GM23248 (cell line): ENCODE measurements at places on chromosomes 7 and 10. TPM values are rescaled to one million over a fixed set of nuclear protein-coding genes. Genes with fewer than 3 reads are reported as not detected.

The KNDC1 gene
- polyA plus RNA-seq, result 0.37 and 0.44 TPM in 2 replicates

The NUPR2 gene
- polyA plus RNA-seq, result not detected in 2 replicates

The PLAC9 gene
- 117 and 118 TPM in 2 replicates for polyA plus RNA-seq

The CELF2 gene
- 26.5 and 27.5 TPM in 2 replicates for polyA plus RNA-seq

The FZD1 gene
- 3.8 and 4.0 TPM in 2 replicates for polyA plus RNA-seq

The LHFPL3 gene
- not detected in 2 replicates for polyA plus RNA-seq

The SEMA3A gene
- 24.5 and 25.3 TPM in 2 replicates for polyA plus RNA-seq

DNA sequence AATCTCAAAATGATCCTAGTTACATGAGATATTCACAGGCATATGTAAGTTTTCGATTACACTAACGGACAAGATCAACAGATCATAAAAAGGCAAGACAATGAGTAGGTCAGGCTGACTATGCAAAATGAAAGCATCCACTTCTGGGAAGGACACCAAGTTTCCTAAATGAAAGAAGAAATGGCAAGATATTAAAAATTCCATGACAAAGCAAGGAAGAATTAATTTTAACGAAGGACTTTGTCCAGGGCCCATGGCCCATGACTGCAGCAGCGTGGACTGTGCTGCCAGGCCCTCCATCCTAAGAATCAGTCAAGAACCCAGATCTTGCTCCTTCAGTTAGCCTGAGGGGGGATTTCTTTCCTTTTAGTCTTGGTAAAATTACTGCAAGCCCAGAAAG is 182.4 kb upstream of the FRMD4A start:
- H3K27ac ChIP-seq, result no peak overlapping the region
- H3K36me3 ChIP-seq, result no peaks in the 10 kb centered on the region
- no peak overlapping the region for H3K4me3 ChIP-seq
- H3K4me1 ChIP-seq, result no peaks in the 10 kb centered on the region
- peak; percentile 32 for DNase-seq

DNA sequence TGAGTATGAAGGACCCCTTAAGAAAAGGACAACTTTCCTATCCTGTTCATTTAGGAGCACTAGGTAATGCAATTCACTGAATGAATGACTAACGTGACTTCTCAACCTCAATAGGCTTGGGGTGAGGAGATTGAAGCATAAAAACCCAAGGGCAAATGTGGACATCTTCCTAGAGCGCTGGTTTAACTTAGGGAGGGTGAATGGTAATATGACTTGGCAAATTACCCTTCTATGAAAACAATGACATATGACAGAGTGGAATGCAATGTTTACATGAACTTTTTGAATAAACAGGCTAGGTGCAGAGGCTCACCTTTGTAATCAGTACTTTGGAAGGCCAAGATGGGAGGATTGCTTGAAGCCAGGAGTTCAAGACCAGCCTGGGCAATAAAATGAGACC is 83.9 kb upstream of the ANK3 start:
- no peak for DNase-seq
- H3K36me3 ChIP-seq, result no peaks in the 10 kb centered on the region
- H3K4me1 ChIP-seq, result no peaks in the 10 kb centered on the region
- H3K27me3 ChIP-seq, result no peaks in the 10 kb centered on the region
- H3K4me3 ChIP-seq, result no peak overlapping the region

- H3K4me3 ChIP-seq, result no peak overlapping the region
- no peaks in the 10 kb centered on the region for H3K27me3 ChIP-seq
- peak; percentile 62 for DNase-seq
- peaks cover 38% of the 10 kb centered on the region for H3K36me3 ChIP-seq
- peaks cover 6% of the 10 kb centered on the region for H3K4me1 ChIP-seq
These were observed 31.1 kb downstream of the ZC3HAV1 start for GRCh38 chr7:139078399-139078798.

GRCh38 chr10:103491729-103492364 is 1.7 kb upstream of the NEURL1 start:
- no peak overlapping the region for H3K4me3 ChIP-seq
- DNase-seq, result peak; percentile 87
- H3K36me3 ChIP-seq, result no peaks in the 10 kb centered on the region
- H3K4me1 ChIP-seq, result peaks cover 12% of the 10 kb centered on the region
- H3K27me3 ChIP-seq, result peaks cover 26% of the 10 kb centered on the region
- H3K27ac ChIP-seq, result no peak overlapping the region

- H3K4me1 ChIP-seq, result no peaks in the 10 kb centered on the region
- H3K4me3 ChIP-seq, result no peak overlapping the region
- DNase-seq, result no peak
- no peaks in the 10 kb centered on the region for H3K36me3 ChIP-seq
These were observed 23.4 kb upstream of the FEZF1 start for GRCh38 chr7:122327969-122328368.

- no peaks in the 10 kb centered on the region for H3K4me1 ChIP-seq
- H3K36me3 ChIP-seq, result no peaks in the 10 kb centered on the region
- DNase-seq, result no peak
- no peak overlapping the region for H3K4me3 ChIP-seq
- no peaks in the 10 kb centered on the region for H3K27me3 ChIP-seq
These were observed 264.4 kb upstream of the GALNT17 start for GRCh38 chr7:70867513-70867912.

DNA sequence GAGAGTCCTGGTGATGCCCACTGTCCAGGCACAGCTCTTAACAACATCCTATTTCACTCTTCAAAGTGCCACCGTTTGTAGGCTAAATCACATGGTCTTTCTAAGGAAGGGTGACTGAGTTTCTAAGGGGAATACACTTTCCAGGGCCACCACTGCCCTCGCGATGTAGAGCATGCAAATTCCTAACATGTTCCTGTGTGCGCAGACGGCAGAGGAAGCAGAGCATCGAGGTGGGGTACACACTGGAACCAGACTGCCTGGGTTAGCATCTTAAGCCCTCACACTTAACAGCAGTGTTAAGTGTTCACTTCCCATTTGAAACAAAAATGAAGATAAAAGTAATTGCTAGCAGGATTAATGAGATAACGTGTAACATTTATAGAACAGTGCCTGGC is 3.0 kb downstream of the VOPP1 start:
- DNase-seq, result no peak
- no peaks in the 10 kb centered on the region for H3K27me3 ChIP-seq
- H3K4me1 ChIP-seq, result peaks cover 52% of the 10 kb centered on the region
- no peak overlapping the region for H3K4me3 ChIP-seq
- no peaks in the 10 kb centered on the region for H3K36me3 ChIP-seq
- H3K27ac ChIP-seq, result no peak overlapping the region

DNA sequence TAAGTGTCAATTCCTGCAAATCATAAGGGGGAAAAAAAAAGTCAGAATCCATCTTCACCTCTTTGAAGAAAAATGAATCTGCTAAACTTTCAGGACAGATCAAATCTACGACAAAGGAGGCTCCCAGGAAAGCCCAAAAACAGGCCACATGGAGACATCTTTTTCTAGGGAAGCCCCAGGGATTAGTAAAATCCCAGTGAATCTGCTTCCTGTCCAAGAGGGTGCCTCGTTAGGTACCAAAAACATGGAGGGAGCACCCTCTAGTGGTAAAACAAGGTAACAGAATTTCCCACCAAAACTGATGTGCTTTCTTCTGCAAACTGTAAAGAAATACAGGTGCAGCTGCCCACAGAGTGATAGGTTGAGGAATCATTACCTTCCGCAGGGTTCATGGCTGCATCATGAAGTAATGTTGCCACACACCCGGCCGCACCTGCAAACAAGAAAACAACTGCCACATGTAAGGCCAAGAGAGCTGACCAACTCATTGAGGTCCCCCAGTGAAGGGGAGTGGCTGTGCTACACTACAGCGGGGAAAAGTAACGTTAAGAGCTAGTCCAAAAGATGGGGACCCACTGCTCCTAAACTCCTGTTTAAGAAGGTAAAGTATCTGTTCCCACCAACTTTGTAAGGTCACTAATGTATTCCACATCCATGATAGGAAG is 7.9 kb downstream of the SLC25A28 start:
- DNase-seq, result peak; percentile 75
- no peaks in the 10 kb centered on the region for H3K27me3 ChIP-seq
- no peak overlapping the region for H3K27ac ChIP-seq
- H3K36me3 ChIP-seq, result peaks cover 25% of the 10 kb centered on the region
- peaks cover 9% of the 10 kb centered on the region for H3K4me1 ChIP-seq

GRCh38 chr10:96507044-96507443 is 6.7 kb downstream of the TLL2 start:
- no peaks in the 10 kb centered on the region for H3K36me3 ChIP-seq
- no peak overlapping the region for H3K4me3 ChIP-seq
- H3K27ac ChIP-seq, result no peak overlapping the region
- no peak for DNase-seq

GRCh38 chr7:96306385-96307125 is 15.3 kb downstream of the SLC25A13 start:
- no peaks in the 10 kb centered on the region for H3K36me3 ChIP-seq
- H3K27me3 ChIP-seq, result no peaks in the 10 kb centered on the region
- H3K4me1 ChIP-seq, result peaks cover 18% of the 10 kb centered on the region

DNA sequence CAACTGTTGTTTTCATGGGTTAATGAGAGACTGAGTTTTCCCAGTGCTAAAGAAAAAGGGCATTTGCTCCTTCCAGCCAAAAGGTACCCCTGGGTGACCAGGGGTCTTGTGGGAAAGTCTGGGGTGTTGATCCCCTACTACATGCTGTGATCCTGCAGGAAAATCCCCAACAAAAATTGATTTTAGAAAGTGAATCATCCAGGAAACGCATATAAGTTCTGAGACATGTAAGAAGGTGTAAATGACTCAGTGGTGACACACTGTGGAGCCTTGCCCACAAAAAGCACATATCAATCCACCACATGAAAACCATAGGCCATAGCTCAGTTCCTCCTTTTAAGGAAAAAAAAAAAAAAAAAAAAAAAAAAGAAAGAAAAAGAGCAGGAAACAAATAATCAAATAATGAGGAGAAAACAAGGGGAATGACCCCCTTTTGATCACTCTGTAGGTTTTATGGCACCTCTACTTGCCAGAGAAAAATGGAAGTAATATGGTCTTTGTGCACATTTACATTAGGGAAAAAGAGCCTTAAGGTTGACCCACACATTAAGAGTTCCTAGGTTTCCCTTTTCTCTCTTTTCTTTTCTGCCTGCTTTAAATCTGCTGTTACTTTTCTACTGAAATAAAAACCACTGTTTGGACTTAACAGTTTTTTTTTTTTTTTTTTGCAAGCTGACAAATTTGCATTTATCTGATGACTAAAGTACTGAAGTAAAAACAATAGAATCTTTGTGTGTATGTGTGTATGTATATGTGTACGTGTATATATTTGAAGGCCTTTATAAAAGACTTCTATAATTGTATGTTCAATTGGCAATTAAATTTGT is 386.0 kb downstream of the KIF20B start:
- no peaks in the 10 kb centered on the region for H3K27me3 ChIP-seq
- H3K27ac ChIP-seq, result no peak overlapping the region
- no peak overlapping the region for H3K4me3 ChIP-seq
- no peaks in the 10 kb centered on the region for H3K4me1 ChIP-seq
- no peak for DNase-seq

- peaks cover 29% of the 10 kb centered on the region for H3K4me1 ChIP-seq
- H3K36me3 ChIP-seq, result peaks cover 3% of the 10 kb centered on the region; the same call in 1 of the 2 replicates
- H3K4me3 ChIP-seq, result no peak overlapping the region
- no peak for DNase-seq
These were observed 123.4 kb upstream of the BTBD16 start for GRCh38 chr10:122147663-122148062.

DNA sequence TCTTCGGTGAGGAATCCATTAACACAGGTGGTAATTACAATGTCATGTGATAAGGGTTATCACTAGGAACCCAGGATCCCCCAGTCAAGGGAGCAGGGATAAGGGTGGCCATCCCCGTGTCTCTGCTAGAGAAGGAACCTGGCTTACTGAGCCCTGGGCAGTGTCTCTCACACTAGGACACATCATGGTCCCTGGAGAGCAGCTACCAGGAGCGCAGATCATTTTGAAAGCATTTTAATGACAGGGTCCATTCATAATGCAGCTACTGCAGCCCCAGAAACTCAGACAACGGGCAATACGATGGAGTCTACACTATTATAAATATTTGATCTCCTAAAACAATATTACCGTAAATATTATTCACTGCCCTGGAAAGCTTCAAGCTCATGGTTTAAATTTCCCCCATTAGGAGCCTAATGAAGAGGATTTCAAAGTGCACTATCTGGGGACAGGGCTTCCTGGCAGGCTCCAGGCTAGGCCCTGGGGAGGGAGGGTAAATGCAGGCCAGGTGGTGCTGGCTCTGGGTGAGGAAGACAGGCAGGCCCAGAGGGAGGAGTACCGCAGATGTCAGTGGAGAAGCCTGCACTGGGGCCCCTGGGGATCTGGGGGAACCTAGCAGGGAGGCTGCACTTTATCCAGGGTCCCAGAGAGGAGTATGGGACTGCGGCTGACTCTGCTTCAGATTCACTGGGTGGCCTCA is 52.6 kb upstream of the LOXL4 start:
- H3K4me3 ChIP-seq, result no peak overlapping the region
- no peaks in the 10 kb centered on the region for H3K36me3 ChIP-seq

GRCh38 chr10:102267748-102268147 is 22.4 kb downstream of the GBF1 start:
- H3K36me3 ChIP-seq, result no peaks in the 10 kb centered on the region
- H3K27me3 ChIP-seq, result no peaks in the 10 kb centered on the region
- peak overlapping the region; percentile 6; the same call in 1 of the 2 replicates for H3K4me3 ChIP-seq
- H3K27ac ChIP-seq, result peak overlapping the region; percentile 73
- H3K4me1 ChIP-seq, result peaks cover 40% of the 10 kb centered on the region

DNA sequence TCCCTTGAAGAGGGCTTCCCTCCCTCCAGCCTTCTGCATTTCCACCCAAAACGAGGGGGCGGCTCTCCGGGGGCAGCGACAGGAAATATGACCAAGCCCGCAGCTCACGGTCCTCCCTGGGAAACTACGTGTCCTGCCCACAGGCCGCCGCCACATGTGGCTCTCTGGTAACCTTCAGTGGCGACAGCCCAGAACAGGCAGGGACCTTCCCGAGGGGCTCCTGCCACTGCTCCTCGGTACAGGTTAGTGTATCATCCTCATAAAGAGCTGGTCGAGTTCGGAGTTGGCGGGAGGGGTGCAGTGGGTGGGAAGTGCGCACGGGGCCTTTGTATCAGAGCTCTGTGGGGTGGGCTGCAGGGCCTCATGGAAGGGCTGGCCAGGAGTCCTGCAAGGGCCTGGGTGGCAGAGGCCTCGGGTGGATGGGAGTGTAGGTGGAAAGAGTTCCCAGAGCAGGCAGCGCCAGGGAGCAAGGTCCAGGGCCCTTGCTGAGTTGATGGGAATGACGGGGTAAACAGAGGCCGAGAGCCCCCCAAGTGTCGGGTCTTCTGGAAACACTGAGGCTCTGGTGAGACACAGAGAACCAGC is 66.0 kb downstream of the TCERG1L start:
- H3K27ac ChIP-seq, result no peak overlapping the region
- no peaks in the 10 kb centered on the region for H3K27me3 ChIP-seq
- no peaks in the 10 kb centered on the region for H3K4me1 ChIP-seq
- no peak overlapping the region for H3K4me3 ChIP-seq
- H3K36me3 ChIP-seq, result no peaks in the 10 kb centered on the region

- DNase-seq, result peak; percentile 43
- no peak overlapping the region for H3K27ac ChIP-seq
- no peaks in the 10 kb centered on the region for H3K36me3 ChIP-seq
These were observed 30.7 kb upstream of the ANTXRL start for GRCh38 chr10:46255801-46256747.

DNA sequence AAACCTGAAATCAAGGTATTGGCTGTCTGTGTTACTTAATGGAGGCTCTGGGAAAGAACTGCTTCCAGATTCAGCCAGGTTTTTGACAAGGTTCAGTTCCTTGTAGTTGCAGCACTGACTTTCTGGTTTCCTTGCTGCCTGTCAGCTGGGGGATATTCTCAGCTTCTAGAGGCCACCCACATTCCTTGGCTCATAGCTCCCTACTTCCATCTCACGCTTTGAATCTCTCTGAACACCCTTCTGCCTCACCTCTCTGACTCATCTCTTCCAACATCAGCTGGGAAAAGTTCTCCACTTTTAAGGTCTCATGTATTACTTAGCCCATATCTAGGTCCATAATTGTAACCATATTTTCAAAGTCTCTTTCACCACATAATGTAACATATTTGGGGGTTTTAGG is 22.9 kb upstream of the GPR22 start:
- DNase-seq, result peak; percentile 60
- no peaks in the 10 kb centered on the region for H3K36me3 ChIP-seq
- H3K4me3 ChIP-seq, result no peak overlapping the region
- no peaks in the 10 kb centered on the region for H3K27me3 ChIP-seq
- H3K27ac ChIP-seq, result peak overlapping the region; percentile 68
